ENCODE measurements at places on chromosomes 1 and 21. TPM values are rescaled to one million over a fixed set of nuclear protein-coding genes. Genes with fewer than 3 reads are reported as not detected.

DNA sequence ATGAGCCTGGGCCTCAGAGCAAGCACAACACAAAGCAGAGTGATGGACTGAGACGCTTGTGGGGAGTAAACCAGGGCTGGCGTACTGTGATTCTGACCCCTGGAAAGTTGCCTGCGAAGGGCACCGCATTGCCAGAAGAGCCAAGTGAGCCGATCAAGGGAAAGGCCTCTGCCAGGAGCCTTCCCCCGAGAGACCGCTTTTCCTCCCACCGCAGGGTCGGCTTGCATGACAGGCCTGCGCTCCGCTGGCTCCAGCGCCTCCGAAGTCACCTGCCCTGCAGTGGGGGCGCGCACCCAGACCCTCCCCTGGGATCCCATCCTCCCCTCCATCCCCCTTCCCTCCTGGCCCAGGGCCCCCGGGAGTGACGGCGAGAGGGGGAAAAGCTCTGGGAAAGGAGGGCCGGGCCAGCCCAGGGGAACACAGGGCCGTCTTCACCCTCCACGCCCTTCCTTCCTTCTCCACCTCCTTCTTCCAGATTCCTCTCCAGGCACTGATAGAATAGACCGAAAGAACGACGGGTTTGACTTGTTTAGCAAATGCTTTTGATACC lies 165.0 kb downstream of the TRIM33 start:
- DNase-seq, result no peak

DNA sequence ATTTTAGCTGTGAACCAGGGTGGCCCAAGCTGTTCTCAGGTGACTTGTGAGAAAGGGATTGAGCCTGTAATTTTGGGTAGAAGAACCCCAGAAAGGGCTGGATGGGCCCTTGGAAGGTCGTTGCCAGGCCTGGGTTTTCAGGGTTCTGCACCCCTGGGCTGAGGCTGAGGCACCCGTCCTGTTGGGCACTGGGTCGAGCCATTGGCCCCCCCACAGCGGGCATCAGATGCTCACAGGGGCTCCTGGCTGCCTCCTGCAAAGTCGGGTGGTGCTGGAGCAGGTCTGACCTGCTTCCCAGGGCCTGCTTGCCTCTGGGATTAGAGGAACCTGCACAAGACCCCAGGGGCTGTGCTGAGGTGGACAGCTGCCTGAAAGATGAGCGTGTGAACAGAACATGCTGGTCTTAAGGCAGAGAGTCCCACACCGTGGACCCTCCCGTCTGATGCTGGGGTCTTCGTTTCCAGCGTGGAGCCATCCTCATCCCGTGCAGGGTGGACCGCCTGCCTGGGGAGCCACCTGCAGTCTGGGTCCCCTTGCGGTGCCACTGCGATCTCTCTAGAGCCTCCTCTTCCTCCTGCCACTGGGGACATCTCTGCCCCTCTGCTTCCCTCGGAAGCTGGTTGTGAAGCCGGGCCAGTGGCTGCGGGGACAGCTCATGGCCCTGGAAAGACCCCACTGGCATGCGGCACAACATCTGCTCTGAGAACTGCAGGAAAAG lies 1.7 kb upstream of the TRPM2 start:
- DNase-seq, result no peak

ASTN1 gene
- 0.08 TPM for polyA plus RNA-seq

- no peak for DNase-seq
Measured at GRCh38 chr1:208988811-208989222, 594.7 kb upstream of the CAMK1G start.

DMRTA2 gene
- polyA plus RNA-seq, result 0.01 TPM

- no peak for DNase-seq
Measured at GRCh38 chr1:19040010-19040680, 83.7 kb upstream of the IFFO2 start.

NES gene
- 0.01 TPM for polyA plus RNA-seq

- no peak for DNase-seq
Measured at GRCh38 chr1:4028139-4028501, 128.0 kb upstream of the C1orf174 start.

GRCh38 chr1:76961181-76961819 lies 94.0 kb downstream of the ST6GALNAC5 start:
- no peak for DNase-seq

DNA sequence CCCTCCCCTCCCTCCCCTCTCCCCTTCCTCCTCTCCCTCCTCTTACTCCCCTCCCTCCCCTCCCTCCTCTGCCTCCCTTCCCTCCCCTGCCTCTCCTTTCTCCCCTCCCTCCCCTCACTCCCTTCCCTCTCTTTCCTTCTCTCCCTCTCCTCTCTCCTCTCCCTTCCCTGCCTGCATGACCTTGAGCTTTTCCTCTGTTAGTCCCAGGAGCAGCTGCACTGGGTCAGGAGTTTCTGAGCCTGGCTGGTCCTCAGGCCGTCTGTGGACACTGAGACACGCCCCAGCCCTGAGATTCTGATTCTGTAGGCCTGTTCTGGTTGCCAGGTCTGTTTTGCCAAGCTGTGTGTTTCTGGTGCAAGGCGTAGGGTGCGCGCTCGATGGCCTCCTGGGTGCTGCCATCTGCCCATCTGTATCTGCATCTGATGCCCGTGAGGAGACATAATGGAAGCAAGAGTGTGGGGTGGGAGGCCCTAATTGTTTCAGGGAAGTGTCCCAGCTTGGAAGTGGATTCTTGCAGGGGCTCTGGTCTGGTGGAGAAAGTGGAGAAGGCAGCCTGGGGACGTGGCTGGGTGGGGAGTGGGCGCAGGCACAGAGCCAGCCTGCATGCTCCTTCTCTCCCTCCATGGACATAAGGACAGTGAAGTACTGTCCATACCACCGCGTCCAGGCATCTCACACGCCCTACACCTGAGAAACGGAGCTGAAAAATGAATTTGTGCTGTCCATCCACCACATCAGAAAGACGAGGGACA lies 97.2 kb downstream of the WDR4 start:
- no peak for DNase-seq

GRCh38 chr1:198328458-198329032 lies 171.7 kb downstream of the NEK7 start:
- DNase-seq, result no peak
